ENCODE measurements at places on chromosomes 7 and 10. TPM values are rescaled to one million over a fixed set of nuclear protein-coding genes. Genes with fewer than 3 reads are reported as not detected.

Gene TLL2
- total RNA-seq, result 2.1 TPM

Gene C10orf62
- not detected for total RNA-seq

Gene IFT22
- 54.3 TPM for total RNA-seq

Gene OR2A5
- total RNA-seq, result not detected

Gene FOXK1
- 28.1 TPM for total RNA-seq

Gene RSPH10B
- 0.07 TPM for total RNA-seq

Gene KCNMA1
- total RNA-seq, result 0.93 TPM

Gene TAS2R41
- total RNA-seq, result not detected

Gene SLC37A3
- 48.2 TPM for total RNA-seq

Gene HOXA4
- total RNA-seq, result 0.68 TPM

Gene KLLN
- total RNA-seq, result 1.1 TPM

Gene PIP
- total RNA-seq, result not detected

Gene TMEM196
- 0.55 TPM for total RNA-seq

Gene GPR15LG
- total RNA-seq, result not detected

All from neural crest cell (in vitro differentiated cells).